SK-MEL-5 (cell line): ENCODE measurements at places on chromosomes 11 and 22. TPM values are rescaled to one million over a fixed set of nuclear protein-coding genes. Genes with fewer than 3 reads are reported as not detected.

DNA sequence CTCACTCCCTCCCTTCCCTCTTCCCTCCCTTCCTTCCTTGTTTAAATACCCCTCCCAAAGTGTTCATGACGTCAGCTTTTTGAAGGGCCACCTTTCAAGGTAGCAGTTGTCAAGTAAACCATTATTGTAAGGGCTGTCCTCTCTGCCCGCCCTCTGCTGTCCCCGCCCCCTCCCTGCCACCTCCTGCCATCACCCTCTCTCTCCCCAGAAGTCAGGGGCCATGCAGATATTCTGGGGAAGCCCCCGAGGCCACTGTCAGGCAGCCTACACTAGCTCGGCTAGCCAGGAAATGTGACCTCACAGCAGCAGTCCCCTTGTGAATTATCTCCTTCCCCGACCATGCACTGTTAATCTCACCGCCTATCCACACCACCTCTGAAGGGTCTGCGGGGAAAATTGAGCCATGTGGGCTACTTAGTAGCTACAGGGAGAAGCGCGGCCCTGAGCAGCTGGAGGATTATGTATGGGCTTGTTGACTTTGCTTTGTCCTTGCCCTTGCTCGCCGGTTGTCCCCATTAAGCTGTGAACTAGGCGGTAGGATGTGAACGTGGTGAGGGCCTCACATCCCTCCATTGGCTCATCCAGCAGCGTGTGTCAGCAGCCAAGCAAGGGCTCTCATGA lies 42.1 kb upstream of the ATXN10 start:
- no peak for DNase-seq

DNA sequence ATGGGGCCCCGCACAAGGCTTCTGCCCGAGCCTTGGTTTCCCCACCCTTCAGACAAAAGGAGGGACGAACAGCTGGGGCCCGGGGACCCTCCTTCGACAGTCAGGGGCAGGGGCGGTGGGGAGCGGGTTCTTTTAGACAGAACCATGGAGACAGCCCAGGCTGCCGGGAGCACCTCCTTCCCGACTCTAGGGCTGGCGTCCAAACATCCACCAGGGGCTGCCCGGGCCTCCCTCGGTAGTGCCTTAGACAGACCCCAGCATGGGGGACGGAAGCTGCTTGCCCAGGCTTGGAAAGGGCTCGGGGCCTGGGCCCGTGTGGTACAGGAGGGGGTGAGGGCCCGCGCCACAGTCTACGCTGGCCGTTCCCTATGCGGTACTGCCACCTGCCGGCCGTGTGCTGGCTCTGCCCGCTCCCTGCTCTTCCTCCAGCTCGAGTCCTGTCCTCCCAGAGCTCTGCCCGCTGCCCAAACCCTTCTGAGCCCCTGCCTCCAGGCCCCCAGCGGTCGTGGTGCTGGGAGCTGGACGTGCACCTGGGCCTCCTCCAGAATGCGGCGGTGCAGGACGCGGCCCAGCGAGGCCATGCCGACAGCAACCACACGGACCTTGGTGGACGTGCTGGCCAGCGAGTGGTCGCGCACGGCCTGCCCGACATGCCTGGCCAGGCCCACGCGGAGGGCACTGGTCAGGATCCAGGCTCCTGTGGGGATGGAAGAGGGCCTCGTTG lies 20.1 kb downstream of the TSSC4 start:
- peak; percentile 72 for DNase-seq

DNA sequence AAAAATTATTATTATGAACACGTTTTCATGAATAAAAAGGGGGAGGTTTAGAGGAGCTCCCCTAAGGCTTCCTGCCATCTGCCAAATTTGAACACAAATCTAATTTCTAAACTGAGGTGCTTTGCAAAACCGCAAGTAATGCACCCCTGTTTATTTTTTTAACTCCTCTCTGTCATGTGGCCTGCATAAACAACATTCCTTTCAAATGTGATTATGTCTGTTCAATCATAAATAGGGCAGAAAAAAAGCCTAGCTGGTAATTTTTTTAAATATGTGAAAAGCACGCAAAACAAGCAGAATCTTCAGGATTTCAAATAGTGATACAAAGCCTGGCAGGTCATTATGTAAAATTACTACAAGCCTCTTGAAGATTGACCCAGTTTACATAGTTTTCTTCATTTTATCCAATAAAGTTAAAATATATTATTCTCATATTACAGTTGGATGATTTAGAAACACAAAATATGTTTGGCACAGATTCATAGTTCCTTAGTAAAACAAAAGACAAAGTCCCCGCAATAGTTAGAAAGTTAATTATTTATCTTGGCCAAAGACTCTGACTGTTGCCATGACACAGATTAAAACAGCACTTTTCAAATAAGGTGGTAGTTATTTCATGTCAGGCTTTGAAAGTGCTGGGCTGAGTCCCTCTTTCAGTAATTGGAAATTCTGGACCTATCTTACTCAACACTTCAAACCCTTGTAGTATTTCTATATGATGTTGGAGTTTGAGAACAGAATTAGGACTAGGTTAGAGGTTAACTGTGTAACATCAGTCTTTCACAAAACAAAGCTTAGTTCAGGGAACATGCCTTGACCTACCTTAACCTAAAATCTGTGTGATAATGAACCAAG lies 200.3 kb upstream of the MPPED2 start:
- no peak for DNase-seq

- DNase-seq, result no peak
Observed at GRCh38 chr11:86101941-86102407, 33.1 kb upstream of the PICALM start.

NCR3LG1 gene
- 5.7 and 6.6 TPM in 2 replicates for total RNA-seq

P4HA3 gene
- 2.2 and 2.6 TPM in 2 replicates for total RNA-seq
